Activated B cell treated with CpG ODN at 0.5 μM for 24 hours (primary cell): ENCODE measurements at places on chromosomes 2 and 18.

DNA sequence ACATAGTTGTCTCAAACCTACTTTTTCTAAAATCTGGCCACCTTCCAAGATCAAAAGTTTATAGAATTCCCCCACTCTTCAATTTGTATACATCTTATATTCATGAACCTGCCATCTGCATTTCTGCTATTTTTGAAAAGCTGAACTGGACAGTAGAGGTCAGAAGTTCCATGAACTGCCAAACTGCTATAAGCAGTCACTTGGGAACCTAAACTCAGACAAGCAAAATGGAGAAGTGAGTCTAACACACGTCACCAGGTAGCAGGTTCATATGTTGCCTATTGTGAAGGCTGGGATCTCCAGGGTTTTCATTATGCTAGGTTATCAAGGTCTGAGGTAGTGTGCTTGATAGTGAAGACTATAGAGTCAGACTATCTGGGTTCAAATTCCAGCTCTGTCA is 2.0 kb upstream of the MYO1B start:
- DNase-seq = no peak

GRCh38 chr18:64238076-64238475 is 89.2 kb upstream of the LINC00305 start:
- no peak for DNase-seq

GRCh38 chr2:71785516-71785981 is 332.2 kb downstream of the DYSF start:
- no peak for DNase-seq

- DNase-seq = no peak
Measured at GRCh38 chr2:223597076-223597475, 5.1 kb downstream of the SCG2 start.

DNA sequence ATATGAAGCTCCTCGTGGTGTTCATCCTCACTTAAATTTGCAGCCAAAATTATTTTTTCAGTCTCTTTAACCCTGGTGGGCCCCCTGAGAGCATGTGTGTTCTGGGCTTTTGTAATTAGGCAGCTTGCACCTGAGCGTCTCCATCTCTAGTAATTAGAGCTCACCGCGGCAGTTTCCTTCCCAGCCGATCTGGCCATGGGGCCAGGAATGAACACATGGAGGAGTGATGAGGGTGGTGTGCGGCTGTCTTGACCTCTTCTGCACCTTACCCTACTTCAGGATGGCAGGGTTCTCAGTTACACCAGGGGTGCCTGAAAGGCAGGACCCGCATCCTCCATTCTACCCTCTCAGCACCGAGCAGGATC is 98.5 kb downstream of the AFF3 start:
- DNase-seq = no peak
